ENCODE measurements at places on chromosomes 1 and 21.

DNA sequence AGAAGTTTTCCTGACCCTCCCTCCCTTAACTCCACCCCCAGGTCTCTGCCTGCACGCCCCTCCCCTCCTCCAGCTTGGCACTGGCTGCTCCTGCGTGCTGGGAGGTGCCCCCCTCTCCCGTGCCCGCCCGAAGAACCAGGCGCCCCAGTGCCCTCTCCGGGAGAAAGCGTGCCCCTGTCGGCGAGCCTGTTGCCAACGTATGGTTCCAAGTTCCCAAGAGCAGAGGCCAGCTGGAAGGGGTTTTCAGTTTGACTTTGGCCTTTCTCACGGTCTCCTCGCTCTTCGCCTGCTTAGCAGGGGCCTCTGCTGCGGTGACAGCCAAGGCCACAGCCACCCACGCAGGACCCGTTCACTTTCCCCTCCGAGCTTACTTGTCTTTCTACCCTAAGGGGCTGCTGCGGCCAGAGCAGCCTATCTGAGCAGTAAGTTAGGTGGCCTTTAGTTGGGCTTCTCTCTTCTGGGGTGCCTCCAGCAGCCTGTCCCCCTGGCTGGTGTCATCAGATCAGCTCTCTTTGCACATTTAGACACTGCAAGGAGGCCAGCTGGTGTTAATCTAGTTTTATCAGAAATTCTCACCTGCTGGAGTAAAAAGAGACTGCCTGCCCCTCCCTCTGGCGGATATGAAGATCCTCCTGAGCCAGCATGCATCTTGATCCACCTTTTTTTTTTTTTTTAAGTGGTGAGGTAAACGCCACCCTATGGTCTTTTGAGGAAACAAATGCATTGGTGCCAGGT lies 1.5 kb downstream of the STUM start:
- DNase-seq, result peak; percentile 64

DNA sequence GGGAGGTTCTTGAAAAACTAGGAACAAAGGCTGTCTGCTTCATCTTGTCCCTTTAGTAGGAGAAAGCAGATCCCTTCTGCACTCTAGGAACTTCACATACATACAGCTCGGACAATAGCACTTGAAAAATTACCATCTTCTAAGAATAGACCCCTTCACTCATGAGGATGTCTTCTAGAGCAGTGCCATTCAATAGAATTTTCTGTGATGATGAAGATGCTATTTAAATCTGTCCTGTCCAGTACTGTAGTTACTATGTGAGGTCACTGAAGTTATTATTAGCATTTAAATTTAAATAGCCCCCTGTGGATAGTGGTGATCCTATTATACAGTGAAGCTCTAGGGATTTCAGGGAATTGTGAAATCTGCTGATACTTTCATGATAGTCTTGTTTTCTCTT lies 46.4 kb upstream of the RAB3GAP2 start:
- DNase-seq, result no peak

GRCh38 chr1:31120783-31121180 lies 55.3 kb upstream of the PUM1 start:
- no peak for DNase-seq

DNA sequence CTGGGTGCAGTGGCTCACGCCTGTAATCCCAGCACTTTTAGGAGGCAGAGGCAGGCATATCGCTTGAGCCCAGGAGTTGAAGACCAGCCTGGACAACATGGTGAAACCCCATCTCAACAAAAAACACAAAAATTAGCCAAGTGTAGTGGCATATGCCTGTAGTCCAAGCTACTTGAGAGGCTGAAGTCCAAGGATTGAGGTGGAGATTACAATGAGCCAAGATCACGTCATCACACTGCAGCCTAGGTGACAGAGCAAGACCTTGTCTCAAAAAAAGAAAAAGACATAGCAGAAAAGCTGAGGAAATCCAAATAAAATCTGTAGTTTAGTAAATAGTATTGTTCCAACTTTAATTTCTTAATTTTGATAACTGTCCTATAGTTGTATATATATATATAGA lies 11.5 kb upstream of the ASH1L start:
- DNase-seq, result no peak

DNA sequence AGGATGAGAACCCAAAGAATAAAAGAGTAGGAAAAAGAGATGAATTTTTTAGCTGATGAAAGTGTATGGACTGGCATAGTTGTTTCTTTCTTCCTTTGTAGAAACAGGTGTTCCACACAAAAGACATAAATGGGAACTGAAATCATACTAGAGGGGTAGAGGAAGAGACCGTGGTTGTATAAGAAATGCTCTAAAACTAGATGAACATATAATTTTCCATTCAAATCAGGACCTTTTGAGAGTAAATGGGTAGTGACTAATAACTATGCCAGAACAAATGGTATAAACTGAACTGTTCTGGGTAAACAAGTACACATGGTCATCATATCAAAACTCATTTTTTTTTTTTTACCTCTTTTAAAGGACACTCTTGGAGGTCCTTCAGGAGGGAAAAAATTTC lies 344.2 kb downstream of the VAV3 start:
- DNase-seq, result no peak

GRCh38 chr1:189847613-189848012 lies 630.1 kb downstream of the BRINP3 start:
- no peak for DNase-seq

Data from D341Med (cell line).